NB4 (cell line): ENCODE measurements at places on chromosomes 5 and 9.
A peak's percentile ranks its signal among the peaks of the same experiment; 100 is the strongest.

DNA sequence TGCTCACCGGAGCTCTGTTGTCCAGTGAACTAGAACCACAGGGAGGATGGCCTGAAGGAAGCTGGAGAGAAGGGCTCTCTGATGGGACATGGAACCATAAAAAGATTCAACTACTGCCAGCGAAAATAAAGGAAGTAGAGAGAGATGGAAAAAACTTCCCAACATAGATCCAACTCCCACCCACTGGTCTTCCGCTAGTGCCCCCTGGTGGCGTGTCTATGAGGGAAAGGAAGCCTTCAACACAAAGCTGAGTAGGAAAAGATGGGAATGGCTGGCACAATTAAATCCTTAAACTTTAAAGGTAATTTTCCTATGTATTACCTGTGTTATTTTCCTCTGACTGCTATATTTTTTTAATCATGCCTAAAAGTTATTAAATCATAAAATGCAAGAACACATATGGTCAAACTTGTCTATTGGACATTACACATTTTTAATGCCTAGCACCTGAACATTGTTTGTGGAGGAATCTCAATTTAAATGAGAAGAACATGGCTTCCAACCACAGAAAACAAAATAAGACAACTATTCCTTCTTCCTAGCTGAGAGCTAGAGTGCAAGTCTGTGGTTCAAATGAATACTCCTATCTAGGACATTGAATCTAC is 51.5 kb downstream of the CEP120 start:
- peak; percentile 23 for DNase-seq

- DNase-seq: no peak
Observed at GRCh38 chr5:142545650-142546322, 140.1 kb downstream of the FGF1 start.

- DNase-seq: peak; percentile 71
Observed at GRCh38 chr9:134229466-134230091, 65.2 kb upstream of the RNU6ATAC start.

DNA sequence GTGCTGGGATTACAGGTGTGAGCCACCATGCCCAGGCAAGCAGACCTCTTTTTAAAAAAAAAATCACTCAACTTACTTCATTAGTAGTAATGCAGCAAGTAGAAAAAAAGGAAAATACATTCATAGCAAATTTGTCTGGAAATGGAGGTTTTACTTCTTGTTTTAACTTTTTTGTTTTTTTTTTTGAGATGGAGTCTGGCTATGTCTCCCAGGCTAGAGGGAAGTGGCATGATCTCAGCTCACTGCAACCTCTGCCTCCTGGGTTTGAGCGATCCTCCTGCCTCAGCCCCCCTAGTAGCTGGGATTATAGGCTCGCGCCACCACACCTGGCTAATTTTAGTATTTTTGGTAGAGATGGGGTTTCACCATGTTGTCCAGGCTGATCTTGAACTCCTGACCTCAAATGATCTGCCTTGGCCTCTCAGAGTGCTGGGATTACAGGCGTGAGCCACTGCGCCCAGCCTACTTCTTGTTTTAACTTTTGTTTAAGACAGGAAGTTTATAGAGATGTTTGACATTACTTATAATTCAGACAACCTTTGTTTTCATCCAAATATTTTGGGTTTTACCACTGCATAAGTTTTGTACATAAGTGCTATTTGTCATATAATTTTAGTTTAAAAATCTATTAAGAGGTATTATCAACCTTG is 26.5 kb downstream of the UBE2R2 start:
- peak; percentile 28 for DNase-seq

GRCh38 chr9:132210472-132211145 is 48.8 kb downstream of the NTNG2 start:
- DNase-seq: peak; percentile 54

DNA sequence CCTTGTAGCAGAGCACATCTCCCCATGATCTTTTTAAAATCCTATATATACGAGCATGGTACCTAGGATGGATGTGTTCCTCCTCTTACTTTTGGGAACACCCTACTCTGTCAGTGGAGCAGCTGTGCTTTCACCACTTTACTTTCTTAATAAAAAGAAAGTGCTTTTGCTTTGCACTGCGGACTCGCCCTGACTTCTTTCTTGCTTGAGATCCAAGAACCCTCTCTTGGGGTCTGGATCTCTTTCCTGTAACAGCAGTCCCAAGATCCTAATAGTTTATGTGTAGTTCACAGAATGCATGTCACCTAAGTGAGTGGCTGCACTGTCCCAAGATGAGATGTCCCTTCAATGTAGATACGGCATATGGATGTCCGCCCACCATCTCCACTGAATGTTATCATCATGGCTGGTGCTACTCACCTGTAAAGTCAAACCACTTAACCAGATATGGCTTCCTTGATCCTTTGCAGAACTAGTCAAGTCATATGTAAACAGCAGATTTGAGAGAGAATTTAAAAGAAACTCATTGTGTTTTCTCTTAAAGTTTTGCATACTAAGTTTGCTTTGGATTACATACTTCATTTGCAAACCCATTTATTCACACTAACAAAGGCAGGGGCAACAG is 1.9 kb downstream of the FGF1 start:
- no peak for DNase-seq

DNA sequence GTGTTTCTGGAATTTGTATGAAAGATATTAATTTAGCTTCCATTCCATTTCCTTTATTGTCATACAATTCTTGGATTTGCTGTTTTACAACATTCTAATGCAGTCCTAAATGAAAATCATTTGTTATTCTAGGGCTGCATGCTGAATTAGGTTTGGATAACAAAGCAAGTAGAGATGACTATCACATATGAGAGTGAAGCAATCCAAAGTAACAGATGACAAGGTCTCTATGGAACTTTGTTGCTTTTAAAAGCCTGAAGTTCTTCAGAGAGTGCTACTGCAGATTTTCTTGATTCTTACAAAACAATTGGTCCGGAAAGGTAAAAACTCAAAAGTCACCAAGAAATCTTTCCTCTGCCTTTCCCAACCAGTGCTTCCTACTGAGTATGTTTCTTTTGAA is 56.9 kb upstream of the VCAN start:
- no peak for DNase-seq

GRCh38 chr5:33753704-33754103 is 138.1 kb downstream of the ADAMTS12 start:
- DNase-seq: no peak

DNA sequence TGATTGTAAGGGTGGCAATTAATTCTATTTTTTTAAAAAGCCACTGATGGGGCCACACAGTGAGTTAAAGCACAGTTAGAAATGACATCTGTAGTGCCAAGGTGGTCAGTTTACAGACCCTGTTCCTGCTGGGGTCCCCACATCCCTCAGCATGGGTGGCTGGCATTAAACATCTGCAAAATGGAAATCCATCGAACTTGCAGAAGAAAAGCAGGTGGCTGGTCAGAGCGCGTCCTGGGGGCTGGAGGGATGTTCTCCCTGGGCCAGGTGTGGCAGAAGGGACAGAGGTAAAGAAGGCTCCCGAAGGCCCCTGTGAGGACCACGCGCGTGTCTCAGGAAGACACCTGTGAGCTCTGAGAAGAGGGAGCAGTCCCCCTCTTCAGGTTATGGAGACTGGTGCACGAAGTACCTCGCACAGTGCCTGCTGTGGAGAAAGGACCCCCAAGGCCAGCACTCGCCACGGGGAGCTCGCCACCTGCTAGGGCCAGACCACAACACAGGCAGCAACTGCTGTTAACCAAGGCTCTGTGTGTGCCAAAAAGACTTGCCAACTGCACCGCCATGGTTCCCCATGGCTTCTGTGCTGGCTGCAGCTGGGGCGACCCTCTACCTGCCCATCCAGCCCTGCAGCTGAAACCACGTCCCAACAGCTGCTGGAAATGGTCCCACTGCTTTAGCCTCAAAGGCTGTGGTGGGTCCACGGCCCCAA is 65.2 kb downstream of the RASGEF1C start:
- no peak for DNase-seq

DNA sequence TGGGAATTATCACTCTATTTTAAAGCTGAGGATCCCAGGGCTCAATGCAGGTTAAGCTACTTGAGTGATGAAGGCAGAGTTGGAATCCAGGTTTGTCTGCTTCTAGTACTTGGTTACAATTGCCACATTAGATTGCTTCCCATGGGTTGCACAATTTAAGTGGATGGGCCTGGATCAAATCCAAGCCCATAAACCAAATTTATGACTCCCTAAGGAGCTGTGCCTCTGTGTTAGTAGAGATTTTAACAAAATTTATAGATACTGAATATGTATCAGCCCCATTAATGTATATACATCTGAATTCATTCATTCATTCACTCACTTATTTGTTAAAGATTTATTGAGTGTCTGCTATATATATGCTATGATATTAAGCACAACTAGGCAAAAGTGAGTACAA is 332.3 kb upstream of the KLF9 start:
- DNase-seq: no peak

DNA sequence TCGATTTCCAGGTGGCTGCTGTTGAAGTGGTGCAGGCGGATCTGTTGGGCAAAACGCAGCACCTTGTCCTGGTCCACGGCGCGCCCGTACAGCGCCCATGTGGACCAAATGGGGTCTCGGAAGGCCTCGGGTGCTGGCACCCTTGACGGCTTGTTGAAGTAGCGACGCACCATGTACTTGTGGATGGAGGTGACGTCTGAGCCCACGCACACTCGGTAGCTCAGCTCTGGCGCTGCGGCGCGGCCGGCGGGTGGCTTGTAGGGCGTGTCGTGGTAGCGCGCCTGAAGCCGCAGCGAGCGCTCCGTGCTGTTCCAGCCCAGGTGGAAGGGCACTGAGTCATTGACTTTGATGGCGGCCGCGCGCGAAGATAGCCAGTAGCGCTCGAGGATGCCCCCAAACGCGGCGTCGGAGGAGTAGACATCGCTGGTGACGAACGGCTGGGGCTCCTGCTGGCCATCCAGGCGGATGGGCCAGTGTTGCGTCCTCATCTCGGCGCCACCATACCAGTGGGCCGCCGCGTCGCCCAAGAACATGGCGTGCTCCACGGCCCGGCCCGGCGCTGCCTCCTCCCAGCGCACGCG is 4.7 kb downstream of the MYORG start:
- no peak for DNase-seq

GRCh38 chr9:129242971-129243561 is 65.0 kb upstream of the IER5L start:
- DNase-seq: no peak

DNA sequence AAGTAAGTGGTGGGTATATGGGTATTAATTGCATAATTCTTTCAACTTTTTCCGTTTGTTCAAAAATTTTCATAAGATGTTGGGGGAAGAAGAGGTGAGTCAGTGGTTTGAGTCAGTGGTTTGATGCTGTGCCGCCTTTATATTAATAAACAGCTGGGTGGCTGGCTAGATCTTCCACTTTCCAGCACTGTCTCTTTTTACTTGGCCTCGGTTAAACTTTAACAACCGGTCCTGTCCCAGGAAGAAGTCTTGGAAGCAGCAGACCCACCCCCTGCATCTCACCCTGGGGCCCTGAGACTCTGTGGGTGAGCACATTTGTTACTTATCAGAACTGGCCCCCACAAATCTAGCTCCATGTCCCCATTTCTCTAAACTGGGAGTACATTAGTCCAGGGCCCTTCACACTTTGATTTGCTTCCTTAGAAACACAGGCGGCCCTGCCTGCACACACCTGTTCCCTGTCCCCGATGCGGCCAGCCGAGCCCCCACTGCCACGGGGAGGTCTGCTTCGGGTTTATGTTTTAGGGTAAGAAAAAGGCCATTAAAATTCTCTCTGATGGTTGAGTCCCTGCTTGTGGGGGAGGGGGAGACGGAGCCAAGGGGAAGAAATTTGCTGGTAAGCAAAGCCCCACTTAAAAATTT is 90.7 kb downstream of the PTCH1 start:
- peak; percentile 26 for DNase-seq

- peak; percentile 24 for DNase-seq
Observed at GRCh38 chr5:109329333-109330237, 80.2 kb downstream of the PJA2 start.

GRCh38 chr9:119761812-119762211 is 392.6 kb upstream of the BRINP1 start:
- no peak for DNase-seq
